ENCODE measurements at places on chromosomes 4 and X.

DNA sequence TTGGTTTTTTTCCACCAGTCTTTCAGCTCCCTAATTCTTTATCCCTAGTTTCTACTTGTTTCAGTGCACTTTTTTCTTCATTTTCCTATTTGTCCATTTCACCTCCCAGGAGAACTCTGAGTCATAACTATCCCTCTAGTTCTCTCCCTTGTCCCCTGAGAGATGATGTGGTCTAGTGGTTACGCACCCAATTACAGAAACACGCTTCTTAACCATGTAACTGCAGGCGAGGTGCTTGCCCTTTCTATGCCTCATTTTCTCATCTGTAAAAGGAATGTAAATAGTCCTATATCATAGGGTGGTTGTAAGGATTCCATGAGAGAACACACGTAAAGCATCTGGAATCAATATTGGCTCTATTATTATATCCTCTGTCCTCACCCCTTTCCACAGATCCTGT, 8.8 kb upstream of the GRPR start:
- no peak for DNase-seq

DNA sequence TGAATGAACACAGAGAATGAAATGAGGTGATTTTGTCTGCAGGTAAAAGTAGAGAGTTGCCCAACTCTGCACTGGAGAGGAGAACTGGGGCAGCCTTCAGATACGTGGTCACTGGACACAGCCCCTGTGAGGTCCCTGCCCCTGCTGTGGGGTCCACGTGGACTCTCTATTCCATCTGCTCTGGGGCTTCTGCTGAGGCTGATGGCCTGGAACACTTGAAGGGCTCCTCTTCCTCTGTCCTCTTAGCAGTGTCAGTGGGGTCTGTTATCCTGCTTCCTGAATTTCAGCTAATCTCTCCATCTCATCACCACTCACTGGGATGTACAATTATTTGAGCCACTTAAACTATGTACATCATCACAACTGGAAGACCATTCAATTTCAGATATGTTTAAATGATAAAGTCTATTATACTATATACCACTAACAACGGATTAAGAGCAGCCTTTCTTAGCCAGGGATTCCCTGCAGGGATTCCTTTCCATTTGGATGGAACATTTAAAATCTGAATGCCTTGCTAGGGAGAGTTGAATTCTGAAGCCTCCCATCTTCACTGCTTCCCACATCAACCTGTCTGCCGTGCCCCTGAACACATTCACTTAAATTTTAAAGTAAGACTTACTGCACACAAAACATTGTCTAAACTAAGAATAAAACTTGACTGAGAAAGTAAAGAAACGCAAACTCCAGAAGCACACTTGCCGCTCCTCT, 74.0 kb downstream of the CC2D2A start:
- DNase-seq = no peak

GRCh38 chr4:14790494-14790893, 211.8 kb upstream of the CPEB2 start:
- no peak for DNase-seq

DNA sequence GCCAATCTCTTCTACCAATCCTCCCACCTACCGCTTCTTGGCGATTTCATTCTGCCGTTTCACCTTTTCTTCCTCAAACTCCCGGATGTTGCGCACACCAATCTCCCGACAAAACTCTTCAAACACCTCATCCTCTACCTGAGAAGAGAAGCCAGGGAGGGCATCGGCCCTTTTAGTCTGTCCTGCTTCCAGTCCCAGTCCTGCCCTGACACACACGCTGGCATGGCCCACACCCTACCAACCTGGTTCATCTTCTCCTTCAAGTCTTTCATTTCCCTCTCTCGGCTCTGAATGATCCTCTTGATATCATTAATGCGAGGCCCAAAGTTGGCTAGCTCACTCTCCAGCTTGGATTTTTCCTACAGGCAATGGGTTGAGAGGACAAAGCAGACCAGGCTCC, 18.9 kb downstream of the SMC1A start:
- no peak for DNase-seq

DNA sequence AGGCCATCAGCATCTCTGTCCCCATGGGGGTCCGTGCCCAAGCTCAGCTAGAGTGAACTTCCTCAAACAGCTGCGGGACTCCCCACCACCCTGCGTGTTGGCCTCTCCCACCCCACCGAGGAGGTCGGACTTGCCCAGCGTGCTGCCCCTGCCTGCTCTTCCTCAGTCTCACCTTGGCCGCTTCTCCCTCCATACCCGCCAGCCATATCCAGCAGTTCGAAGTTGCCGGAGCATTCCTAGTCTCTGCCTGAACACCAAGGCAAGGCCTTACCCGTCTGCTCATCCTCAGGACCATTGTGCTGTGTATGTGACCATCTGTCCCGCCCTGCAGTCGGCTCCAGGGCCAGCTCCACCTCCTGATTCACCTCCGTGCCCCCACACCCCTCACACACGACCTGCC, 84.5 kb downstream of the WFS1 start:
- no peak for DNase-seq

DNA sequence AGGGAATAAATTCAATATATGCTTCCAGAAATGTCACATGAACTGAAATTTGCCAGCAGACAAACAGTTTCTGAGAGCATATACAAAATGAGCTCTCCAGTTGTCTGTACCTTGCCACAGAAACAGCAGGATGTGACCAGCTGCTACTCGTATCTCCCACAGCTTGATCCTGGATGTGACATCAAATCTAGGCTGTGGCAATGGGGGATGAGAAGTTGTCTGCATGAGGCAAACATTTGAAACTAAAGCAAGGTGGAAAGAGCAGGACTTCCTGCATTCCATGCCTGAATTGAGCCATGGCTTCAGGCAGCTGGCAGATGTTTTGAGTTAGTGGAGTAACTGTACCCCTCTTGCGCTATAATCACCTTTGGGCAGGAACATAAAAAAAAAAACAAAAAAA, 1724.0 kb downstream of the RPA4 start:
- no peak for DNase-seq

DNA sequence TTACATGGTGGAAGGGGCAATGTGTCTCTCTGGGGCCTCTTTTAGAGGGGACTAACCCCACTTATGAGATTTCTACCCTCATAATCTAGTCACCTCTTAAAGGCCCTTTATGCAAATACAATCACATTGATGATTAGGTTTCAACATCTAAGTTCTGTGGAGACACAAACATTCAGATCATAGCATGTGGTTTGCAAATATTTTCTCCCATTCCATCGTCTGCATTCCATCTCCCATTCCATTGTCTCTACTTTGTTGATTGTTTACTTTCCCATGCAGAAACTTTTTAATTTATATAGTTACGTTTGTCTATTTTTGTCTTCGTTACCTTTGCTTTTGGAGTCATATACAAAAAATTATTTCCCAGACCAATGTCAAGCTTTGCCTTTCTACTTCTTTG, 927.5 kb upstream of the INTU start:
- DNase-seq = no peak

DNA sequence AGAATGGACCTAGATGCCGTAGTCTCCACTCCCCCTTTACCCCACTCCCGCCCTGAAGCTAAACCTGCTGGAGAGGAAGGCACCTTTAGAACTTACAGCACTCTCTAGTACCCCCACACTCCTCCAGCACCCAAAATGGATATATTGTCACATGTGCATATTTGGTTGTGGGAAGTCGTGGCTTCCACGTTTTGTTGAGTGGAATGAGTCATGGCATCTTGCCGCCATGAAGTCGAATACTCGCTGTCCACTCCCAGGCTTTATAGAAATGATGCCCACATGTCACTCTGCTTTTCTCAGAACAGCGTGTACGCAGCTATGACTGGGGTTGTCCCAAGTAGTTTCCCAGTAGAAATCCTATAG, 545 bp downstream of the ABCE1 start:
- DNase-seq = peak; percentile 31

DNA sequence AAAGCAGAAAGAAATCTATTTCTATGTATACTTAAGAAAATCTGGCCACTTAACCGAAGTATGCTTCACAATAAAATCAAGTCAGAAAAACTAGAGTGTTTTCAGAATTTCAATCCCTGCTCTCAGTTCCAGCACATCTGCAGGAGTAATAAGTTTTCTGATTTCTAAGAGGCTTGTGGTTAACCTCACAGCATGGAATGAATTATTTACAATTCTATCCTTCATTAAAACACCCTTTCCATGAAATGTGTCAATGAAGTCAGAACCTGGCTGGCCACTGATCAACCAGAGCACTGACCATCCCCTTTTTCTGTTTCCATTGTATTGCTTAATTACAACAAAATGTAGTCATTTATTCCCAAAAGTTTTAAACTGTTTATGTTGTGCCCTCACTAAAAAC, 781.4 kb upstream of the INTU start:
- no peak for DNase-seq

- no peak for DNase-seq
Measured at GRCh38 chr4:11301075-11301660, 127.5 kb downstream of the HS3ST1 start.

- no peak for DNase-seq
Measured at GRCh38 chr4:13938299-13938698, 310.8 kb upstream of the BOD1L1 start.

DNA sequence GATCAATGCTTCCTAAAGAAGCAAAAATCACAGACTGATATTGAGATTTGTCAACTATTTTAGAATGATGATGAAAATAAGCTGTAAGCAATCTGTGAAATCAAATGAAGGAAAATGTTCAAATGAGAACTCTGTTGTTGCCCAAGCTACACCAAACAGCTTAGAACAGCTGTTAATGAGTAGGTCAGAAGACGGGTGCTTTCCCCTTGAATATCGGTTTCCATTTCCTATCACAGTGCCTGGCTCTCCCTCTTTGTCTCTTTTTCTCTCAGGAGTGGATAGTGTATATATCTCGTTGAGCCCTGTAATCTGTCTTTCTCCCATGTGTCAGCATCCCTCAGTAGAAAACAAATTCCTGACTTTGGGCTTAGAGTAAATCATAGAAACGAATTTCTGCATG, 1592.9 kb upstream of the TENM3 start:
- DNase-seq = no peak

DNA sequence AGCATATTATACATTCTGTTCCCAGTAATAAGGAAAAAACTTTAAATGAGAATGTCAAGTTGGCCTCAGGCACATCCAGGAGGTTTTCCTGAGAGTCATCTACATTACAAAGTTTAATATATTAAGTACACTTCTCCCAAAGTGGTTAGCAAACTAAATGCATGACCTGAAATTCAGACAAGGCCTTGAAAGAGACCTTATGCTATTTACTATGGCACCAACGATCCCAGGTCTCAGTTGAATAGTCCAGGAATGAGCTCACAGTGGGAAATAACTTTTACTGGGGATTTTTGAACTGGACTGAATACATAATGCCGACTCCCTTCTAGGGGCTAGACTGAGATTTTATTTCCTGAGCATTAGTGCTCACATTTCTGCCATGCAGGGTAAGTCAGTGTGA, 1577.5 kb upstream of the PCDH7 start:
- no peak for DNase-seq

DNA sequence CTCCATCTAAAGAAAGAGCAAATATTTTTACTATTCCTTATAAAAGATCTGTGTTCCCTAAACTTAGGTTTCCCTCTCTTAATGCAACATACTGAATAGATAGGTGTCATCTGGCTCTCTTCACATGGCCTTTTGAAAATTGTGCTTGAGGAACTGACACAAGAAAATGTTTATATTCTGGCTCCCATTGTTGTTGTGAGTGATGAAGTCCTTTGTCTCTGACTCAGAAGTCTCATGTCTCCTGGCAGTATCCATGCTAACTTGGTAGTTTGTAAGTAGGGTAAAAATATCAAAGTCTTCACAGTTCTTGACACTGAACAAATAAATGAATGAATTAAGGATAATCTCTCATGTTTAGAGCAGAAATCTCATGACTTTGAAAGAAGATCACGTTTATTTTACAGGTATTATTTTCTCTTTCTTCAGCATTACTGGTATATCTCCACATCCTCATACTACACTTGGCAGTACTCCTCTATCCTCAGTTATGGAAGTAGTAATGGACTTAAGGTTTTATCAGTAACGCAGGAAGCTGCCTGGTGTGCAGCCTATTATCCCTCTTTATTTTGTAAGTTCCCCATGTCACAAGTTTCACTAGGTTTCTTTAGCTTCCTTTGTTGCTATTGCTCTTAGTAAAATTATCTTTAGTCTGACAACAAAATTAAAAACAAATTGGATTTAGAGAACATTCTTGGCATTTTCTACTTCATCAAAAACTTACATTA, 14.2 kb upstream of the PABPC4L start:
- no peak for DNase-seq

- DNase-seq = no peak
Measured at GRCh38 chr4:46386570-46386969, 3.4 kb downstream of the GABRA2 start.

GRCh38 chr4:136562834-136563233, 969.5 kb downstream of the PCDH18 start:
- no peak for DNase-seq

GRCh38 chrX:14355556-14355955, 173.8 kb upstream of the GLRA2 start:
- DNase-seq = no peak

DNA sequence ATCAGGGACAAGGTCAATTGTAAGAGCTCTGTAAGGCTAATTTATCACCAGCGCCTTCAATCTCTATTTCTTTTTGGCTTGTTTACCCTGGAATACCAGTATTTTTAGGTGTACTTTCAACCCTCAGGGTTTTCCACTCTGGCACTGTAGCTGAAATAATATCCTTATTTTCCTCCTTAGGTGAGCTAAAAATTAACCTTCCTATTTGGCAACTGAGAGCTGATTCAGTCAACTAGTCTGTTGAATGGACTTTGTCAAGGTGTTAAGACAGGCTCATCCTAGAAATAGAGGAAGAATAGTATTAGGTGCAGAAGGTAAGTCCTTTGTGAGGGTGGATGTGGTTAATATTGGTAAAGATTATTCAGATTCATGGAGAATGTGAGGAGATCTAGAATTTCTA, 101.3 kb upstream of the BANK1 start:
- no peak for DNase-seq

DNA sequence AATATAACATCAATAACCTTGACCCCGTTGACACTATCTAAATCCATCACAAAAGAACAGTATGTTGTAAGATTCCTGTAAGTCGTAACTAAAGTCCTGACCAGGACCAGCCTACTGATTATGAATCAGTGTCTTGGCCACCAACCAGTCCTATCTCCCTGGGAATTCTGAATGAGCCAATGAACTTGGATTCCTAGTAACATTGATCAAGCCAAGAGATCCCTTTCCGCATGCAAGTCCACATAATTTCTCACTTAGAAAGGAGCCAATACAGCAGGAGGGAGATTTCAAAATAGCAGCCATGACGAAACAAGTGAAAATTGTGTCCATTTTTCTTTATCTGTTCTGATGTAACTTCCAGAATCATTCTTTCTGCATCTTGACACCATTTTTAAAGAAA, 9.5 kb downstream of the XPNPEP2 start:
- no peak for DNase-seq

DNA sequence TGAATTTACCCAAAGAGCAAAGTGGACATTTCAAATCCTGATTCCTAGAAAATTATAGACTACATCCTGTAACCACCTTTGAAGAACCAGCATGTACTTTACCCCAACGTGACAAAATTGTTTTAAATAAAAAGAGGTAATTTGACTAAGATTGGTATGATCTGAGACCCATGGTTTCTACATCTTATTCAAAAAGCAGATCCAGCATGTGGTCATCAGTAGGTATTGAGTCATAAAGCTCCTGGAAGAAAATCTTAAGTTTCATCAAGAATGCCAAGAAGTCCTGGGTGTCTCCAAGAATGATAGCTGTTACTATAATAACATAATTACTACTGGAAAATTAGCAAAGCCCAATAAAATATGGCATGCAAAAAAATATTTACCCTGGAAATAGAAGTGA, 61.8 kb downstream of the NFKB1 start:
- no peak for DNase-seq

All from CD4-positive, alpha-beta T cell treated with Interleukin-6 at 100 ng/mL for 8 hours (primary cell).